ENCODE measurements at places on chromosomes 16 and 17. TPM values are rescaled to one million over a fixed set of nuclear protein-coding genes. Genes with fewer than 3 reads are reported as not detected.

KRT40 gene
- total RNA-seq = not detected

CA10 gene
- not detected for total RNA-seq

ZG16B gene
- total RNA-seq = not detected

CLEC18A gene
- total RNA-seq = 0.58 TPM

TBX21 gene
- total RNA-seq = 0.15 TPM

INTS2 gene
- total RNA-seq = 15.5 TPM

KRT12 gene
- not detected for total RNA-seq

TSPOAP1 gene
- 0.50 TPM for total RNA-seq

SLC16A13 gene
- total RNA-seq = 0.44 TPM

ALOX12 gene
- under 0.01 TPM for total RNA-seq

RAMP2 gene
- not detected for total RNA-seq

ADAP2 gene
- 4.5 TPM for total RNA-seq

GRIN2A gene
- total RNA-seq = under 0.01 TPM

CAMKK1 gene
- total RNA-seq = 8.6 TPM

HAGHL gene
- 16.4 TPM for total RNA-seq

ARL4D gene
- total RNA-seq = 27.0 TPM

NPIPA5 gene
- total RNA-seq = 5.4 TPM

TK1 gene
- 50.9 TPM for total RNA-seq

NOXO1 gene
- total RNA-seq = 0.15 TPM

MILR1 gene
- 6.5 TPM for total RNA-seq

OR1A1 gene
- total RNA-seq = not detected

FBXO39 gene
- total RNA-seq = 0.15 TPM

SLC5A11 gene
- total RNA-seq = not detected

KRT20 gene
- total RNA-seq = not detected

CRISPLD2 gene
- 3.6 TPM for total RNA-seq

CSH1 gene
- not detected for total RNA-seq

ZNF385C gene
- total RNA-seq = not detected

CBFA2T3 gene
- 0.17 TPM for total RNA-seq

WFDC1 gene
- total RNA-seq = 3.6 TPM

HAP1 gene
- total RNA-seq = under 0.01 TPM

TBC1D3I gene
- total RNA-seq = not detected

CLEC19A gene
- not detected for total RNA-seq

CCDC102A gene
- total RNA-seq = 15.1 TPM

DPEP3 gene
- not detected for total RNA-seq

RBFOX1 gene
- total RNA-seq = not detected

TPSB2 gene
- not detected for total RNA-seq

NT5C gene
- total RNA-seq = 80.4 TPM

KCNH4 gene
- under 0.01 TPM for total RNA-seq

PRRT2 gene
- 6.0 TPM for total RNA-seq

NHERF1 gene
- 10.6 TPM for total RNA-seq

DUS2 gene
- total RNA-seq = 31.1 TPM

SNAI3 gene
- not detected for total RNA-seq

DDX52 gene
- total RNA-seq = 25.2 TPM
